Stimulated activated CD8-positive, alpha-beta memory T cell treated with anti-CD3 and anti-CD28 coated beads, Interleukin-4, amount 100 ng/mL, for 1 hour (primary cell): ENCODE measurements at places on chromosomes 3 and 15.

- DNase-seq: no peak
Observed at GRCh38 chr3:18441551-18441950, 16.4 kb upstream of the SATB1 start.

DNA sequence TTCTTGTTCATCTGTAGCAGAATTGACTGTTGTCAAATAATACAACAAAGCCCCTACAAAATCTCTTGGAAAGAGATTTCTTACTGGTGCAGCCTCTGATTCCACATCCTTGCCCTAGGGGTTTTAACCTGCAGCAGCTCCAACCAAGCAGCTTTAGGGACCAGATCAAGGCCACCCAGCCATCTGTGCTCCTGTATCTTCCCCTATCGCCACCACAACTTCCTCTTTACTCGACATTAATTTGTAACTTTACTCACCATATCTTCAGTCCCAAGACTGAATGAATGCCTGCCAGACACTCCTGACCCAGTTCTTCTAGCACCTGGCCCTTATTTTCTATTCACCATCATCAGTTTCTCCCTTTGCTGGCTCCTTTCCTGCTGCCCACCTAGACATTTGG lies 156.6 kb upstream of the IL12A start:
- DNase-seq: no peak

GRCh38 chr3:42473083-42473932 lies 29.1 kb upstream of the VIPR1 start:
- DNase-seq: no peak

GRCh38 chr15:33737687-33738601 lies 230.4 kb upstream of the CHRM5 start:
- no peak for DNase-seq

DNA sequence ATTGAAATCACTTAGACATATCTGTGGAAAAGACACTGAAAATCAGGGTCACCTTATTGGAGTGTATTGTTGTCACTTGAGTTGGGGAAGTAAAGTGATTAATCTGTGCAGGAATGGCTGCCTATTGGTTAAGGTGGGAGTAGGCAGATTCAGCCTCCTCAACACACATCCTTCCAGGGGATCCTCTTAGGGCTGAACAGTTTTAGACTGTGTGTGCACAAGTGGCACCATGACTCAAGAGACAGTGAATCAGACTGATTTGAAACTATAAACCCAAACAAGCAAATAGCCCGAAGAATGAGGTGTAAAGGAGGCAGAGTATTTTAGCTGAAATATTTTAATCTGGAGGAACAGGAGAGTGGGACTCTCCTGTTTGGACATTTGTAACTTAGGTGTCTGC lies 4.9 kb downstream of the ABHD17C start:
- no peak for DNase-seq

- DNase-seq: no peak
Observed at GRCh38 chr3:120552184-120553172, 43.7 kb upstream of the NDUFB4 start.

- DNase-seq: no peak
Observed at GRCh38 chr15:64544450-64544849, 84.1 kb downstream of the ZNF609 start.

GRCh38 chr15:78046796-78047341 lies 30.6 kb downstream of the TBC1D2B start:
- no peak for DNase-seq

DNA sequence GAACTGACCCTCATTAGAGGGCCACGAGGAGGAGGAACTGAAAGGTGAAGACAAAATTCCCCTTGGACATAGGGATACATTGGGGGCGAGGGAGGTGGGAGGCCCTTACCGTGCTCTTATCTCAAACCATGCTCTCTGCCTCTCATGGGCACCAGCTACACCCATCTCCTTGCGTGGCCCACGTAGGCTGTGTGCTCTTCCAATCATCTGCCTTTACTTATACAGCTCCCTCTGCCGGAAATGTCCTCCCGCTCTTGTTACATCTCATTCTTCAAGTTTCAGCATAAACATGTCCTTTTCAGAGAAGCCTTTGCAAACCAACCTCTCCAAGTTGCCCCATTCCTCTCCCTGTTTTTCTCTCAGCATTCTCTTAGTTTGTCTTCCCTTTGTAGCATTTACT lies 307.8 kb upstream of the PROK2 start:
- DNase-seq: no peak

DNA sequence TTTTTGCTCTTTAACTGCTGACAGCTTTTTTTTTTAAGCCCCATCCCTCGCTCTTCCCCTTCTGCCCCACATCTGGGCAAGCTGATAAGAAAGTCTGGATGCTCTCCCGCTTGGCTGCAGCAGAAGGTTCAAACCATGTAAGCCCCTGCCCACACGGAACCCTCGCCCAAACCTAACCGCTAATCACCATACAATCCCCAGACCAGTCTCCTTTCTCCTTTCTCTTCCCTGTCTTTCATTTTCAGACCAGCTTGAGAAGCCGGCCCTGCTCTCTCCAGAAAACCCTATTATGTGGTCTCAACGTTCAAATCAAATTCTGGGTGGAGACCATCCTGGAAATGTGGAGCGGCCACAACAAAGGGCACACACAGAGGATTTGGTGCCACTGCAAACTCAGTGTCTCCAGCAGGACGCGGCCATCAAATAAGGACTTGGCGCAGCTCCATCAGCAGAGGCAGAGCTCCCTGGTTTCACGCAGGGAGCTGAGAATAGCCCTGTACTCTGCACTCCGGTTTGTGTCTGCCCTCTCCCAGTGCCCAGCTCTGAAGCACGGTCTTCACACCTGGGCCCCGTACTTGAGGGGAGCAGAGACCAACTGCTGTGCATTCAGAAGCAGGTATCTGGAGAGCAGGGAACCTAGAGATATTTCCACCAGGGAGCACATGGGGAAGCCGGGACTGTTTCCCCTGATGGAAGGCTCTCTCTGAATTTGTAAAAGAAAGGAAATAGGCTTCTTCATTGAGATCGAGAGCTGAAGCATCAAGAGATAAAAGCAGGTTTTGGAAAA lies 92.6 kb downstream of the XXYLT1 start:
- DNase-seq: no peak

- DNase-seq: no peak
Observed at GRCh38 chr15:73283366-73283962, 85.3 kb downstream of the HCN4 start.

- DNase-seq: no peak
Observed at GRCh38 chr15:99010768-99011167, 3.2 kb upstream of the PGPEP1L start.

- no peak for DNase-seq
Observed at GRCh38 chr3:18679238-18679637, 254.1 kb upstream of the SATB1 start.

- no peak for DNase-seq
Observed at GRCh38 chr3:113677737-113678136, 18.7 kb downstream of the USF3 start.

DNA sequence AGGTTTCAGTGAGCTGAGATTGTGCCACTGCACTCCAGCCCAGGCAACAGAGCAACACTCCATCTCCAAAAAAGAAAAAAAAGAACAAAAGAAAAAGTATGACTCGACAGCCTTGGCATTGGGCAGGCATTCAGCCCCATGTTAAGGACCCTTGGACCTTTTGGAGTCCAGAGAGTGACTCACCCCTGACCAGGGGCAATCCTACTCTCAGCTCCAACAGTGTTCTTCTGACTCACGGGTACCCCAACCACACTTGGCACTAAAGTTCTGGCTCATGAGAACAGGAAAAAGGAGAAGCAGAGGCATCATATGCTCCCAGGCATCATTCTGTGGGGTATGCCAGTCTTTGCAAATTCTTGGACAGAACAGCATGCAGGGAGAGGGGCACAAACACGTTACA lies 252.4 kb upstream of the HES1 start:
- no peak for DNase-seq

- DNase-seq: no peak
Observed at GRCh38 chr15:56964182-56964581, 45.7 kb downstream of the TCF12 start.

- DNase-seq: no peak
Observed at GRCh38 chr3:125042725-125043406, 12.9 kb downstream of the HEG1 start.

DNA sequence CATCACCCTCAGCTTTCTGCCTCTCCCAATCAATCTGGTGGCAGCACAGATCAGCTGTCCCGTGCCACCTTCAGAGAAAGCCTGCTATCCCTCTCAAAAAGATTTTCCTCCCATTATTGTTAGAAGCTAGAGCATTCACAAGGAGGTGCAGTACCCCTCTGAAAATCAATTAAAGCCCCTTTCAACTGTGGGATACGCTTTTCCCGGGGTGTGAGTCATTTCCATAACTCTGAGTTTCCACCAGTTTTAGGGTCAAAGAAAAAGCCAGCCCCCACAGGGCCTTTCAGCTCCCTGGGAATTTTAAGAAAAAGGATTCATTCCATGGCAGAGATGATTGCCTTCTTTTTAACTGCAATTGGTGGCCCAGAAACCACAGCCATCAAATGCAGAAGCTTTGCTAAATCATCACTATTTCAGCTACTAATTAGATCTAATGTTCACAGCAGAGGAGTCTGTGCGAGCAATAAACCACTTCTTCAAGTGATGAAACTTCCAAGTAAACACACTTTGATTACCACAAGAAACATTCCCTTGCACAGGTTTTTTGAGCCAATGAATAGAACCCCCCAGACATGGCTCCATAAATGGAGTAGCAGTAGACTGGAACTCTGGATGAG lies 270.0 kb upstream of the TPRG1 start:
- DNase-seq: no peak

- DNase-seq: peak; percentile 26
Observed at GRCh38 chr3:194306109-194306686, 44.9 kb downstream of the CPN2 start.

- DNase-seq: no peak
Observed at GRCh38 chr15:57611938-57612337, 20.2 kb downstream of the MYZAP start.

DNA sequence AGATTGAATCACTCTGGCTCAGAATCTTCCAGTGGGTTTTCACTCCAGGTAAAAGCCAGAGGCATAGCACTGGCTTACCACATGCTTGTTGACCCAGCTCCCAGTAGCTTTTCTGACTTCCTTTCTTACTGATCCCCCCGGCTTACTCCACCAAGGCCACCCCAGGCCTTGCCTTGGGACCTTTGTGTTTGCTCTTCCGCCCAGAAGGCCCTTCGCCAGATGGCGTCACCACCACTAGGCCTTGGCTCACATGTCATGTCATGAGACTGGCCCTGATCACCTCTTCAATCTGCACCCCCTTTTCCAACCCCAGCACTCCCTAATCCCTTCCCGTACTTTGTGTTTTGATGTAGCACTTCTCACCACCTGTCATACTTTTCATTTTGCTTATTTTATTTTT lies 98.5 kb upstream of the UMPS start:
- DNase-seq: no peak

DNA sequence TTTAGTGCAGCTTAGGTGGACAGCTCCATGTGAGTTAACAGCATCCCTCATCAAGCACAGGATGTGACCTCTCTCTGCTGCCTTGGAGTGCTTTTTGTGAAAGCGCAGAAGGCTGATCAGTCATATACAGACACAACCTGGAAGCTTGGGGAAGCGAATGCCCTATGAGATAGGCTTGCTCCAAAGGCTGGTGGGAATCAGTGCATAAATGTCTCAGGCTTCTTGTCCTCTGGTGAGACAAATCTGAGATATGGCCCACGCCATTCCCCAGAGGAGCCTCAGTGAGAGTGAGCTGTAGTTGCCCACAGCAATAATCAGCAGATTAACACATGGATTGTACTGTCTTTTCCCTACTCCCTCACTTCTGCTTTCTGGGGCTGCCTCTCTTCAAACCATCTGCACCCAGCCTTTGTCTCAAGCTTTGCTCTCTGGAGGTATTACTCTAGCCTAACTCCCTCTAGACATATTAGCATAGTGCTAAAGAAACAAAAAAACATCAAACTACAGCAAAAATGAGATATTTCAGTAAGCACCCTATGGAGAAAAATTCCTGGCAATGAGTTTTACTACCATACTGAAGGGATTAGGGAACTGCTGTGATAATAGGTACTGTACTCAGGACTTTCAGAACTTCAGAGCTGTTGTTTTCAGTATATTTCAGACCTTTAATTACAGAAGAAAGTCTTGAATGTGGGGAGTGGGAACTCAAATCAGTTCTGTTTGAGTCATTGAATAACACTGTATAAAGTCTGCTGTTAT lies 113.7 kb downstream of the OXSM start:
- DNase-seq: no peak

DNA sequence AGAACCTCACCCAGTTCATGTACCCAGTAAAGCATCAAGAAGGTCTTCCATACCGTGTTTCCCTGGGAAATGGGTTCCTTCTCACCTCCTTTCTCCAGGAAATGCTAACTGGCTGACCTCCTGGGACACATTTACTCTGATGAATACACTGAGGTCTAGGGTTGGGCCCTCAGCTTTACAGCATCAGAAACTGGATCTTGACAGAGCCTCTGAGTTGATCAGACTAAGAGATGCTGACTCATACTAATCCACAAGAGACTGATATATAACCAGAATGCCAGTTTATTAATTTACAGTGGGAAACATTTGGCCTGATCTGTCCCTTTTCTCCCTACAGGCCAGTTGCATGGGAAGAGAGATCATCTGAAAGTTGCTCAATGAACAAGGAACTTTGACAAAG lies 55.8 kb downstream of the GTF2E1 start:
- no peak for DNase-seq

DNA sequence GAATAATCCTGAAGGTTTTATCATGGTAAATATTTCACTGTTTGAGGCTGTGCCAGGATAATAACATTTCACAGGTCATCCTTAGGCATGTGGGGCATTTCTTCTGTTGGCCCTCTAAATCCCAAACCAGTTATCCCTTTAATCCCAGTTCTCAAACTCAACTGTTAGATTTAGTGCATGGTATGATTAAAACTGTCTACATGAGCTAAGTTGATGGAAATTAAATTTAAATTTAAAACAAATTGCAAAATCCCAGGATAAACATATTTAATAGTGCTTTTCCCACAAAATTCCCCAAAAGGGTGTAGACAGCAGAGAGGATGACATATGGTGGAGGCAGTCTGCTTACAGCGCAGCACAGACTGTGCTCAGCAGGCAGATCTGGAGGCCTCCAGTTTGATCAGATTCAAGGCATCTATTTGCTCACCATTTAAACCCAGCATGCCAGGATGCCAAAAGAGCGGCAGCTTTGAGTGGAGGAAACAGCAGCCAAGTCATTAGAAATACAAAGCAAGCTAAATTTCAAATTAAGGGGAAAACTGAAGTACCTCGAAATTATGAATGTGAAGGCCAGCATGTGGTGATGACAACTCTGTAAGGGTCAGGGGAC lies 325.8 kb downstream of the KCNH8 start:
- DNase-seq: no peak

- no peak for DNase-seq
Observed at GRCh38 chr15:81098349-81098748, 35.7 kb upstream of the CFAP161 start.
